ENCODE measurements at places on chromosomes 4 and X. TPM values are rescaled to one million over a fixed set of nuclear protein-coding genes. Genes with fewer than 3 reads are reported as not detected.

SPANXA1 gene
- not detected for total RNA-seq

MAGEB10 gene
- not detected for total RNA-seq

F8A2 gene
- not detected for total RNA-seq

SPACA5 gene
- total RNA-seq, result not detected

CTAG2 gene
- total RNA-seq, result not detected

ANKRD37 gene
- total RNA-seq, result 5.8 TPM

NLRP2B gene
- total RNA-seq, result not detected

CYSLTR1 gene
- 0.12 TPM for total RNA-seq

ARX gene
- not detected for total RNA-seq

KLHL34 gene
- total RNA-seq, result not detected

FHIP1A gene
- total RNA-seq, result 4.6 TPM

ATP1B4 gene
- total RNA-seq, result not detected

S100G gene
- not detected for total RNA-seq

TKTL2 gene
- total RNA-seq, result not detected

EXOC1L gene
- total RNA-seq, result not detected

PRR27 gene
- total RNA-seq, result not detected

SLC9B1 gene
- total RNA-seq, result not detected

TLL1 gene
- total RNA-seq, result 0.98 TPM

MAGEA10 gene
- not detected for total RNA-seq

GRIA2 gene
- total RNA-seq, result not detected

CXCL11 gene
- total RNA-seq, result not detected

ASB9 gene
- not detected for total RNA-seq

DIAPH2 gene
- 9.9 TPM for total RNA-seq

HTR2C gene
- not detected for total RNA-seq

ATOH1 gene
- total RNA-seq, result not detected

GPR34 gene
- not detected for total RNA-seq

GSX2 gene
- 6.8 TPM for total RNA-seq

LRAT gene
- total RNA-seq, result not detected

TMPRSS11D gene
- total RNA-seq, result not detected

MID1IP1 gene
- 8.1 TPM for total RNA-seq

FHDC1 gene
- 0.06 TPM for total RNA-seq

FAT4 gene
- total RNA-seq, result not detected

FRAS1 gene
- total RNA-seq, result not detected
